ENCODE measurements at places on chromosomes 12 and 14.

DNA sequence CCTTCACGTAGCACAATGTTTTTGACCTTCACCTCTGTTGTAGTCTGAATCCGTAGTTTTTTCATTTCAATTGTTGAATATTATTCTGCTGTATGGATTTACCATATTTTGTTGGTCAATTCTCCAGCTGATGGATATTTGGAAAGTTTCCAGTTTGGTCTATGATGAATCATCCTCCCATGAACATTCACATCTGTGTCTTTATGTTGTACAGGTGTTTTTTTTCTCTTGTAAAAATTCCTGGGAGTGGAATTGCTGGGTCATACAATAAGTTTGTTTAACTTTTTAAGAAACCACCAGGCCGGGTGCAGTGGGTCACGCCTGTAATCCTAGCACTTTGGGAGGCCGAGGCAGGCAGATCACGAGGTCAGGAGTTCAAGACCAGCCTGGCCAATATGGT lies 36.7 kb upstream of the GNG2 start:
- DNase-seq, result no peak

- no peak for DNase-seq
These were observed 205.2 kb downstream of the SLC41A2 start for GRCh38 chr12:104752881-104753280.

- DNase-seq, result no peak
These were observed 28.6 kb downstream of the CDC42BPB start for GRCh38 chr14:103028772-103029171.

GRCh38 chr14:72776701-72777261 lies 117.1 kb downstream of the DPF3 start:
- DNase-seq, result no peak

DNA sequence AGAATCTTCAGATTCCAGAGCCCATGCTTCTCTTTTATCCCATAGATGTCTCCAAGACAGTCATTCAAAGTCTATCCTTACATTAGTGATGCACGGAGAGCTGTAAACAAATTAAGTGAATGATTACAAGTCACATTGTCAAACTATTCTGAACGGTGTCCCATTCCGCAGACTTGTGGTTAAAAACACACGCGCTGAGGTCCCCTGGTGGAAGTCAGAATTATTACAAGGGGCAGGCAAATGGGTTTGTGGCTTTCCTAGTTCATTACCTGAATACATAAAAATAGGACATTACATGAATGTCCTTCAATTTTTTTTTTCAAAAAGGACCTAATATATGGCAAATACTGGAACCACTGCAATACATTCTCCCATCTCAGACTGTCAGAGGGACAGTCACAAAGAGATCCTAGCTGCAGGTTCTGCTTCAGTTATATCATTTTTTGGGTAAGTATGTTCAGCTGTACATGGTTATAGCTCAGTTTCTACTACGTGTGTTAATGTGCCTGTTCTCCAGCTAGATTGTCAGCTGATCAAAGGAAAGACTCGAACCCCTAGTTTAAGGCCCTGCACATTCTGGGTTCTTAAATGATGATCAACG lies 53.1 kb upstream of the STON2 start:
- DNase-seq, result peak; percentile 24

DNA sequence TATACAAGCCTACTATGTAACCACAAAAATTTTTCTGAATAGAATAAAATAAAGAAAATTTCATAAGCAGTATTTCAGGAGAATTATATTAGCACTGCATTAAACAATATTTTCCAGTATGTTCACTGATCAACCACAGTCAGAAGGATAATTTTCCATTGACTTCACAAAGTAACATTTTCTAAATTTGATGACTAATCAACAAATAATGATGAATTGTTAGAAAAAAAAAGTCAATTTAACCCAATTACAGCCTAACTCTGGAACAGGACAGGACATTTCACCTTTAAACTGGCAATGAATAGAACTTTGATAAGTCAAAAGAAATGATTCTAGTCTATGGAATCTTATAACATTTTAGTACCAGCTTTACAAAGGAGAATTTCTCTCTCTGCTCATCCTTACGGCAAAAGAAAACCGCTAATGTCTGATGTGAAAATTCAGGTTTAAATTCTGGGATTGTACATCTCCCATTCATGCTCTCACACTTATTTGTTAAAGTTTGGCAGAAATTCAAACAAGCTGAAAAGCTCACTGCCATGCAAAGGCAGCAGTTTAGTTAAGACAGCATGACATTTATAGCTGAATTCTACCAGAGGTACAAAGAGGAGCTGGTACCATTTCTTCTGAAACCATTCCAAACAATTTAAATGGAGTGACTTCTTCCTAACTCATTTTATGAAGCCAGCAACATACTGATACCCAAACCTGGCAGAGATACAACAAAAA lies 84.5 kb downstream of the MDGA2 start:
- DNase-seq, result no peak

DNA sequence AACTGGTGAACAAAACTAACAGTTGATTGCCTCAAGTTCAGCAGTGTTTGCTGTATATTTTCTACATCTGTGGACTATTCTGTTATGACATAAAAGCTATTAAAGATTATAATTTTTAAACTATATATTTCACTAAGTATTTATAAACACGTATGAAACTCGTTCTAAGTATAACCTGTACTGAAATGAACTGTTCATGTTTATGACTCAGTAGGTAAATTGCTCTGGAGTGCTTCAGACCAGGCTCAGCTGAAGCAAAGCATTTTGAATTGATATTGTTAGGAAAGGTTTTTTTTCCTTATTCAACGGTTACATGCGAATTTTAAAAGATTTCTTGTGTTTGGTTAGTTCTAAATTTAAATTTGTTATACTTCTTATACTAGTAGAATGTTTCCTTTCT lies 151.3 kb downstream of the RAD51B start:
- no peak for DNase-seq

- DNase-seq, result no peak
These were observed 492.7 kb upstream of the MGAT4C start for GRCh38 chr12:86748894-86749293.
